ENCODE measurements at places on chromosomes 13 and 19.

GRCh38 chr13:23159760-23160637, 20.8 kb upstream of the SGCG start:
- DNase-seq: no peak

DNA sequence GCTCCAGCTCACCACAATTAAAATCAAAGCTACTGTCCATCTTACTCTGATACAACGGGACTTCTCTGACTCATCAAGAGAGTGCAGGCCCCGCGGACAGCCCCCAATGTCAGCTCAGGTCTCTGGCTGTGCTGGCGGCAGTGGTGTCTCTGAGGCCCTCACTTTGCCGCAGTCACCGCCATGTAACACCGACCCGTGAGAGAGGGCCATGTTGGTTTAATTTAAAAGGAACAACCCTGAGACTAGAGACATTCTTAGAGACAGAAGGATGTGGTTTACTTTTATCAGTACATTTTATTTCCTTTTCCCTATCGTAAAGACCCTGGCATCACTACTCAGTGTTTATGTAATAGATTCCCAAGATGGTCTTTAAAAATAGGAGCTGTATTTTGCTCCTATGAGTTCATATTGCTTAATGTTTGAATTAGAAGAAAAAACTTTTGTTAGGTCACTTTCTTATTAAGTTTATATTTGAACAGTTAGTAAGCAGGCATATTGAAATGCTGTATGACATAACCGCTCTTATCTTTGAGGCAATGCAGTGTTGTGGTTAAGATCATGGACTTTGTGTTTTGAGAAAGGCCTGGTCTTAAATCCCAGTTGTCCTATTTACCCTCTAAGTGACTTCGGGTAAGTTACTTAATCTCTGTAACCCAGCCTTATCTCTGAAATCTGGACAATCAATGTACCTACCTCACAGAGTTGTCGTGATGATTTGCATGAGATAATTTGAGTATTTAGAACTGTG, 23.4 kb downstream of the DGKH start:
- no peak for DNase-seq

DNA sequence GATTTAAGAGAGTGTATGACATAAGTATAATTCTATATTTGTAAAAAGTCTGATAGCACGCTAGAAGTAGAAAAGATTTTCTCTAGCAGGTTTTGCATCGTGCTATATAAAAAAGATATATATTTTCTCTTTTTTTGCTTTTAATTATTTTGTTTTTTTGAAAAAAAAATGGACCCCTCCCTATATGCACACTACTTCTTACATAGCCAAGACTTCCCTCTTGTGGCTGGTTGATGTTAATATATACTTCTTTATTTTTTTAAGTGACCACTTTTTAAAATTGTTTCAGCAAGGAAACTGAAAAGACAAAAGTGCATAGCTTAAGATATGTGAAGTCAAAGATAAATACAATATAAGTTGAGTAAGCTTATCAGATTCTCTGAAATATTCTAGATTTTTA, 1202.8 kb downstream of the DIAPH3 start:
- no peak for DNase-seq

GRCh38 chr13:102598061-102598460, 1.3 kb downstream of the TPP2 start:
- no peak for DNase-seq

GRCh38 chr19:2495130-2495641, 19.3 kb downstream of the GADD45B start:
- DNase-seq: peak; percentile 27

GRCh38 chr19:40811478-40812341, 12.7 kb downstream of the EGLN2 start:
- DNase-seq: no peak

GRCh38 chr19:51473009-51473707, 5.2 kb upstream of the CEACAM18 start:
- peak; percentile 71 for DNase-seq
